ENCODE measurements at places on chromosomes 1 and 21. TPM values are rescaled to one million over a fixed set of nuclear protein-coding genes. Genes with fewer than 3 reads are reported as not detected.

The NFASC gene
- 6.9 TPM for total RNA-seq

The NBPF8 gene
- 19.6 TPM for total RNA-seq

The HTR6 gene
- total RNA-seq = not detected

GRCh38 chr1:98919211-98919610 is 85.5 kb downstream of the PLPPR5 start:
- DNase-seq = no peak
- H3K27ac ChIP-seq = no peak overlapping the region
- H3K36me3 ChIP-seq = no peaks in the 10 kb centered on the region
- H3K4me1 ChIP-seq = no peaks in the 10 kb centered on the region

- H3K4me1 ChIP-seq = peaks cover 15% of the 10 kb centered on the region
- DNase-seq = no peak
- no peaks in the 10 kb centered on the region for H3K36me3 ChIP-seq
- H3K27ac ChIP-seq = no peak overlapping the region
- H3K4me3 ChIP-seq = no peak overlapping the region
Measured at GRCh38 chr21:28337315-28337714, 655.4 kb downstream of the LTN1 start.

DNA sequence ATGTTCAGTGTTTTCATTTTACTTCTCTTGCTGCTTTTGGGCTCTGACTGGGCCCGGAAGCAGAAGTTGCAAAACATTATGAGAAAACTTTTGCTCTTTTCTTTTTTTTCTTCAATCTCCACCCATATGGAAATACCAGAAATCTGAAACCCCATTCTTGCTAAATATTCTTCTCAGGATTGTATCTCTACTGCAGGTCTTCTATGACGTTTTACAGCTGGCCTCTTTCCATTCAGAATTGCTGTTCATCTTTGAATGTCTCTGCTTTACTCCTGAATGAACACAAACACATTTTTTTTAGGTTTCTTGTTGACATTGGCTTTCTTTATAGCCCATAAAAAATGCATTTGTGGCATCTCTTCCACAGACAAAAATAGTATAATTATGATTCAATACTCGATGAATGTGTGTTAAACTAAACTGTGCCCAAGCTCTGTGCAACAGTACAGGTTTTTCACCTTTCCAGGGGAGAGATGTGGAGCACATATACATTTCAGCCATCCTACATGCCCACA is 18.8 kb downstream of the PTPRC start:
- no peak overlapping the region for H3K4me3 ChIP-seq
- no peak for DNase-seq
- no peaks in the 10 kb centered on the region for H3K27me3 ChIP-seq
- no peaks in the 10 kb centered on the region for H3K36me3 ChIP-seq

GRCh38 chr1:176049582-176049981 is 157.5 kb downstream of the COP1 start:
- H3K4me3 ChIP-seq = no peak overlapping the region
- no peak for DNase-seq
- no peaks in the 10 kb centered on the region for H3K27me3 ChIP-seq

DNA sequence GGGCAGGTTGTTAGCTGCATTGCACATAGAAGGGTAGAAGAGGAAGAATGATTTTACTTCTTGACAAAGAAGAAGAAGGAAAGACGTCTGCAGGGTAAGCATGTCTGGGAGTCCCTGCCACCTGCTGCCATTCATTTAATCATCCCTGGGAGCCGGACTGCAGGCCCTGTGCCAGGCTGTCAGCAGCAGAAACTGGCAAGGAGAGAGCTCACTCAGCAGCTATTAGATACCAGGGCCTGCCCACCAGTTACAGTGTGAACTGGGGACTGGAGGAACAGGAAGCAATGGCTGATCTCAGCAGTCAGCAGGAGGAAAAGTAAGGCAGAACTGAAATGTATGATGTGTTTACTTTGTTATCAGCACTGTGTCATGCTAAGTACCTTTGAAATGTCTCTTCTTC is 75.7 kb upstream of the C1orf87 start:
- peaks cover 33% of the 10 kb centered on the region for H3K27me3 ChIP-seq
- no peaks in the 10 kb centered on the region for H3K36me3 ChIP-seq
- H3K27ac ChIP-seq = no peak overlapping the region
- no peak overlapping the region for H3K4me3 ChIP-seq

DNA sequence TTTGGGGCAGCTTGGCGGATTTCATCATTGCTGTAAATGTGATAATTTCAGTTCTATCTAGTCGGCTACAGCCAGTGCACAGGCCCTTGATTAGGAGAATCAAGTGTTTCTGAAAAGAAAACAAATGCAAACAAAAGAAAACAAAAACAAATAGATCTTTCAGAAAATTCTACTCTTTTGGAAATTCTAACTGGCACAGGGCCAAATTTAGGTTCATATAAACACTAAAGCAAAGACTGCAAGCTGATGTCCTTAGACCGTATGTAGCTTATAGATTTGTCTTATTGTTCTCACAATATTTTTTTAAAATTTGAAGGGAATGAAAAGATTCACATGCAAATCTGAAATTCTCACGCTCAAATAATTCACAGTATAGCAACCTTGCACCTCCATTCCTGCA is 11.2 kb downstream of the UBR4 start:
- no peak overlapping the region for H3K4me3 ChIP-seq
- H3K36me3 ChIP-seq = peaks cover 16% of the 10 kb centered on the region
- no peak overlapping the region for H3K27ac ChIP-seq

GRCh38 chr1:53043271-53043670 is 18.7 kb upstream of the PODN start:
- H3K4me3 ChIP-seq = no peak overlapping the region
- H3K4me1 ChIP-seq = peaks cover 5% of the 10 kb centered on the region
- no peak for DNase-seq
- peaks cover 8% of the 10 kb centered on the region for H3K36me3 ChIP-seq
- H3K27ac ChIP-seq = no peak overlapping the region

DNA sequence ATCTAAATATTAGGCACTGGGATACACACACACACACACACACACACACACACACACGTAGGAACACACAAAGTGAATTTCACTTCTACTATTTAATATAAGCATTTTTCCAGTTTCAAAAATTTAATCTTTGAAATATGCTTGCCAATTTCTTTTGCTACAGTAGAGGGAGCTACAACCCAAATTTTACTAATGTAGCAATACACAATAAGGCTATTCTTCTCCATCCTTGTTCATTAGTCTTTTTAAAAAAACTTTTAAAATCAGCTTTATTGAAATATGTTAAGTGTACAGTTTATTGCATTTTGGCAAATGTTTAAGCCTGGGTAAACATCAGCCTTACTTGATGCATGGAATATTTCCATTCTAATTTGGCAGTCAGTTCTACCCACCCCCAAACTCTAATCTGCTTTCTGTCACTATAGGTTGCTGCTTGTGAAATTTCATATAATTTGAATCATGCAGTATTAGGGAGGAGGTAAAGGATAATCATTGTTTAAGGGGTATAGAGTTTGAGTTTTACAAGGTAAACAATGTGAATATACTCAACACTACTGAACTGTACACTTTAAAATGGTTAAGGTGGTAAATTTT is 93.0 kb upstream of the TENT5C start:
- no peaks in the 10 kb centered on the region for H3K27me3 ChIP-seq
- H3K36me3 ChIP-seq = peaks cover 3% of the 10 kb centered on the region
- DNase-seq = no peak
- H3K4me1 ChIP-seq = no peaks in the 10 kb centered on the region
- no peak overlapping the region for H3K4me3 ChIP-seq
